ENCODE measurements at places on chromosomes 1 and 21. TPM values are rescaled to one million over a fixed set of nuclear protein-coding genes. Genes with fewer than 3 reads are reported as not detected.

PLA2G2F gene
- total RNA-seq: not detected

MMEL1 gene
- not detected for total RNA-seq

FNDC10 gene
- total RNA-seq: 2.5 TPM

JAM2 gene
- total RNA-seq: not detected

TMPRSS3 gene
- 3.5 TPM for total RNA-seq

CD84 gene
- not detected for total RNA-seq

CHRM3 gene
- total RNA-seq: not detected

KIF17 gene
- 0.24 TPM for total RNA-seq

CEP104 gene
- 20.4 TPM for total RNA-seq

CLCA1 gene
- total RNA-seq: not detected

NR5A2 gene
- total RNA-seq: 2.8 TPM
